ENCODE measurements at places on chromosomes 7 and 10.

GRCh38 chr10:77226452-77226851 lies 411.2 kb downstream of the KCNMA1 start:
- H3K4me1 ChIP-seq, result no peaks in the 10 kb centered on the region
- H3K27me3 ChIP-seq, result no peaks in the 10 kb centered on the region
- H3K36me3 ChIP-seq, result no peaks in the 10 kb centered on the region
- no peak overlapping the region for H3K27ac ChIP-seq
- H3K4me3 ChIP-seq, result no peak overlapping the region

DNA sequence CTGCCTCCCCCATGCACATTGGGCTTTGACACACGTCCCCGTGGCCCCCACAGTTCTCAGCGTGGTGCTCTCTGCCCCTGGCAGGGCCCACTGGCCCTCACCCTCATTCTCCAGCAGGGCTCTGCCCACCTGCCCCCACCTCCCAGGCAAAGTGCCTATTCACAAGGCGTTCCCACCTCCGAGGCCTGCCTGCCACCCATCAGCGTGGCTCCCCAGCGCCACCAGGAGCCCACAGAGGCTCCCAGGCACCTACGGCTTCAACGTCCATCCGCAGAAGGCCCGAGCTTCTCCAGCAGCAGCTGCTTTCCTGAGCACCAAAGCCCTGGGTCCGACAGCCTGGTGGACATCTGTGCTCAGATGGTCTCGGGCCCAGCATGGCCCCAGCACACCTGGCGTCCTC lies 211.8 kb upstream of the PPP2R2D start:
- no peaks in the 10 kb centered on the region for H3K27me3 ChIP-seq
- no peak for DNase-seq

- no peak overlapping the region for H3K4me3 ChIP-seq
- H3K27ac ChIP-seq, result no peak overlapping the region
- no peak for DNase-seq
- H3K27me3 ChIP-seq, result no peaks in the 10 kb centered on the region
- no peaks in the 10 kb centered on the region for H3K36me3 ChIP-seq
These were observed 8.3 kb upstream of the MET start for GRCh38 chr7:116663744-116664143.

DNA sequence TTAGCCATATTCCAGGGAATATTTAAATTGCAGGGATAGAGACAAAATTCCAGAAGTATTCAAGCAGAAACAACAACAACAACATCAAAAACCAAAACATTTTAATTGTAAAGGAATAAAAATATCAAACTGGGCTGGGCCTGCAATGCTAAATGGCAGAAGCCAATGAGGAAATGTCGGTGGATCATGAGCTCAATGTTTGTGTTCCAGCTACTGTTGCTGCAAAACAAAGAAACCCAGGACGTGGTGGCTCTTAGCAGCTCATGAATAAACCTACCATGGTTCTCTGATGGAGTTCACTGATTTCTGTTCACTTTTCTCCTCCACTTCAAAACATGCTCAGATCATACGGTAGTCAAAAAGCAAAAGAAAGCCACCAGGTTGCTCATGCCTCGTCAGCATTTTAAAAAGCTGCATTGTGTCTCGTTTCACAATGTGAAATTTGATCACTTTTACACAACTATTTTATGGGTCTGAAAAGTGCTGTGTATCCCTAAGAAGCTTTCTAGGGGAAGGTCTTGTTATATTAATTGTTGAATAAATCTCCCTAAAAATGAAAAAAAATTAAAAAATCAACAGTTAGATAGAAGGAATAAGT lies 54.0 kb downstream of the ASNS start:
- H3K36me3 ChIP-seq, result no peaks in the 10 kb centered on the region
- DNase-seq, result no peak
- no peak overlapping the region for H3K27ac ChIP-seq
- H3K4me1 ChIP-seq, result no peaks in the 10 kb centered on the region

- no peaks in the 10 kb centered on the region for H3K4me1 ChIP-seq
- no peaks in the 10 kb centered on the region for H3K36me3 ChIP-seq
- no peak overlapping the region for H3K4me3 ChIP-seq
- no peak overlapping the region for H3K27ac ChIP-seq
- no peak for DNase-seq
These were observed 111.2 kb downstream of the SEM1 start for GRCh38 chr7:96598421-96598820.

GRCh38 chr7:51027935-51028830 lies 245.5 kb upstream of the GRB10 start:
- no peaks in the 10 kb centered on the region for H3K27me3 ChIP-seq
- H3K27ac ChIP-seq, result no peak overlapping the region
- H3K4me1 ChIP-seq, result no peaks in the 10 kb centered on the region
- DNase-seq, result no peak

DNA sequence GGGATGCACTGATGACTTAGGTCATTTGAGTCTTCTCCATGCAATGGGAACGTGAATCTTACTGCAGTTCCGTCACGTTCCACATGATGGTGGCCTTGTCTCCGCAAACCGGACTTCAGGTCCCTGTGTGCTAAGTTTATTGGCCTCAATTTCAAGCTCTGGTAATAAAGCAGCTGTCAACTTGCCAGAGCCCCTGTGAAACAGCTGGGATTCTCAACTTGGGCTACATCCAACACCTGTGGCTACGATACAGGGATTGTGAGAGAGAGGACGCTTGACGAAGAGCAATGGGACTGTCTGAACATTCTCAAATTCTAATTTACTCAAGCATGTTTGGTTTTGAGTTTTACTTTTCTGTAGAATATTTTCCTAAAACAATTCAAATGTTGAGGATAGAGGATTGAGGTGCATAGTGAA lies 174.2 kb downstream of the PTN start:
- H3K4me3 ChIP-seq, result no peak overlapping the region
- H3K27me3 ChIP-seq, result no peaks in the 10 kb centered on the region
- no peak for DNase-seq
- no peaks in the 10 kb centered on the region for H3K36me3 ChIP-seq
- H3K27ac ChIP-seq, result no peak overlapping the region

GRCh38 chr10:15455456-15455855 lies 84.4 kb upstream of the FAM171A1 start:
- H3K4me1 ChIP-seq, result no peaks in the 10 kb centered on the region
- H3K27me3 ChIP-seq, result no peaks in the 10 kb centered on the region
- no peak overlapping the region for H3K4me3 ChIP-seq
- H3K27ac ChIP-seq, result no peak overlapping the region
- no peak for DNase-seq
- H3K36me3 ChIP-seq, result no peaks in the 10 kb centered on the region

DNA sequence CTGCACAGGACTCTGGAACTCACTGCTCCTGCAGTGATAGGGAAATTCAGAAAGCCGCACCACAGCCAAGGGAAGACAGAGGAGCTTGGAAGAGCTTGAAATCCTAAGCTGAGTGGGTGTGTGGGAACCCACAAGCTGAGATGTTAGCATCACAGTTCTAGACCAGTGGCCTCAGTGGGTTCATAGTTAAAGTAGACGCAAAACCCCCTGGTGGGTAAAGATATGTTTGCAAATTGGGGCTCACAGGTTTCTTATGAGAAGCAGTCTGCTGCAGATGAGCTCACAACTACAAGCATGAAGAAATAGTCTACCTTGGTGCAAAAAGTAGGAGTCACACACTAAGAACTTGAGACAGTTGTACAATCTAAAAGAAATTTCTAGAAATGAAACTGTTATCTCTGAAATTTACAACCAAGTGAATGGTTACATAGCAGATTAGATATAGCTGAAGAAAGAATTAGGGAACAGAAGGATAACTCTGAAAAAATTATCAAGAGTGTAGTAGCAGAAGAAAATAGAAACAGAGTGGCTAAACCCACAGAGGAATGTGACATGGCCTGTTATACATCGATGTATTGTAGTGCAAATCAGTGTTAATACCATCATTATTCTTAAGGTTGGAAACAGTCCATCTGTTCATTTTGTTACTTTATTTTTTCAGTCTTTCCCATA lies 77.2 kb downstream of the DYNC2I1 start:
- no peak for DNase-seq
- no peaks in the 10 kb centered on the region for H3K36me3 ChIP-seq

- no peaks in the 10 kb centered on the region for H3K27me3 ChIP-seq
- no peaks in the 10 kb centered on the region for H3K36me3 ChIP-seq
- no peaks in the 10 kb centered on the region for H3K4me1 ChIP-seq
- H3K27ac ChIP-seq, result no peak overlapping the region
- DNase-seq, result no peak
These were observed 23.0 kb upstream of the ZNF467 start for GRCh38 chr7:149796287-149796860.

DNA sequence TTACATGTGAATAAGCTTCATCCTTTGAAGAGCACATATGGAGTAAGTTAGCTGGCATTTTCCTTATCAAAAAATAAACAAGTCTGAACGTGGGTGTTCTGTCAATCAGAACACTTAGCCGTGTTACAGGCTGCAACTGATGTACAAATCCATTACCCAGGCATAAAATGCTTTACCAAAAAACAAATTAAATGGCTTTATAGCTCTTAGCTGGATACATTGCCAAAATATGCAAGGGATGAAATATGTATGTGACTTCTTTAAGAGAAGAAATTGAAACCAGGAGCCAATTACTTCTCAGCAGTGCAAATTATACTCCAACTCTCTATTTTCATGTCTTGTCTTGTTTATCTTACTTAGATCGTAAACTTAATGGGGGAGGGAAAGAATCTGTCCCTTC lies 214.8 kb downstream of the DGKB start:
- no peak overlapping the region for H3K4me3 ChIP-seq
- no peaks in the 10 kb centered on the region for H3K36me3 ChIP-seq
- no peaks in the 10 kb centered on the region for H3K27me3 ChIP-seq
- no peaks in the 10 kb centered on the region for H3K4me1 ChIP-seq
- no peak overlapping the region for H3K27ac ChIP-seq

DNA sequence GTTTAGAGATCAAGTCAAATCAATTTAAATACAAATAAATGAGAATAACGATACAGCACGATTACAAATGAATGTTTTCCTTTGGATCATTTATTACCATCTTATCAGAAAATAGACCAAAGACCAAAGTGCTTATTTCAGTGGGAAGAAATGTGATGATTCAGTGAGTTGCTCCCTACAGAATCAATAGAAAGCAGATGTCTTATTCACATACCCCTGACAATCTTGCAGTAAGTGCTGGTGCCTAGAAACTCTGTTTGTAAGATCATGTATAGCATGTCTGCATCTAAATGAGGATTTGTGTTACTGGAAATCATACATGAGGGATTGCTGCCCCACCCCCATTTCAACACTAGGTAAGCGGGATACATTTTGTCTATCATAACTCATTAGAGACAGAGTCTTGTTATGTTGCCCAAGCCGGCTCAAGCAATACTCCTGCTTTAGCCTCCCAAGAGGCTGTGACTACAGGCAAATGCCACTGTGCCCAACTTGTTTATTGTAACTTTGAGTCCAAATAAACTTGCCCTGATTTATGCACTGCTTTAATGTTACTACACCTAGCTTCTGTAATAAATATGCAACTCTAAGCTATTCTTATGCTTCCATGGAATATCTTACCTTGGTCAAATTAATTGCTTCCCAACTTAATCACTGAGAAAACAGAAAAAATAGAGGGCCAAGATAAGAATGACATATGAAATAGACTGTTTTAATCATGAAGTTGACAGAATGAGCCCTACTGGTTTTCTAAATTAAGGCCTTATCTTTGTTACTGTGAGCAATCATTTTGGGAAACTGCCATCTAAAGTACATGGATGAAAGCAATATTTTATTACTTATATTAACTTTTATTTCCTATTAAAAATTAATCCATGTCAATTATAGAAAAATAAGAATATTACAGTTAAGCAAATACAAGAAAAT lies 82.5 kb downstream of the AHR start:
- H3K27me3 ChIP-seq, result no peaks in the 10 kb centered on the region
- no peaks in the 10 kb centered on the region for H3K36me3 ChIP-seq
- no peak overlapping the region for H3K4me3 ChIP-seq
- H3K27ac ChIP-seq, result no peak overlapping the region
- DNase-seq, result no peak
- H3K4me1 ChIP-seq, result no peaks in the 10 kb centered on the region

- DNase-seq, result no peak
- peaks cover 8% of the 10 kb centered on the region for H3K4me1 ChIP-seq
- no peaks in the 10 kb centered on the region for H3K36me3 ChIP-seq
These were observed 1.7 kb upstream of the TRIP6 start for GRCh38 chr7:100865372-100865911.

- H3K27me3 ChIP-seq, result no peaks in the 10 kb centered on the region
- no peak overlapping the region for H3K27ac ChIP-seq
- DNase-seq, result no peak
- H3K36me3 ChIP-seq, result no peaks in the 10 kb centered on the region
- H3K4me1 ChIP-seq, result no peaks in the 10 kb centered on the region
These were observed 56.6 kb upstream of the GDF10 start for GRCh38 chr10:47243356-47243755.

DNA sequence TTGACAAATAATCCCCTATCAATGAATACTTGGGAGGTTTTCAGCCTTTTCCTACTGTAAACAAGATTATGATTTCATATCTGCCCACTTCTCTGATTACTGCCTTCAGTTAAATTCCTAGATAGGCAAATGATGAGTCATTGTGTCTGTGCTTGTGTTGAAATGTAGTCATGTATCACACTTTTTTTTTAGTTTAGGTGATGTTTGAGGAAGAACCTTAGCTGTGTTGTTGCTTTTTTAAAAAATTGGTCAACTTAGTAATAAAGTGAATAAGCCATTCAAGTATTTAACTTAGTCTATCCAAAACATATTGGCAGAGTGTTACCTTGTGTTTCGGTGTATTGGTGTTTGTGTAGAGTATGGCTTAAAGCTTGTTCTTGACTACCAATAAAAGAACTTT lies 60.0 kb downstream of the WAC start:
- no peaks in the 10 kb centered on the region for H3K36me3 ChIP-seq
- DNase-seq, result no peak
- H3K27ac ChIP-seq, result no peak overlapping the region
- H3K4me3 ChIP-seq, result no peak overlapping the region

- no peak overlapping the region for H3K27ac ChIP-seq
- no peaks in the 10 kb centered on the region for H3K27me3 ChIP-seq
- H3K36me3 ChIP-seq, result no peaks in the 10 kb centered on the region
- H3K4me3 ChIP-seq, result no peak overlapping the region
- no peak for DNase-seq
These were observed 324.7 kb upstream of the ZMIZ1 start for GRCh38 chr10:78744056-78744455.

GRCh38 chr7:27516421-27516820 lies 146.3 kb downstream of the HIBADH start:
- no peaks in the 10 kb centered on the region for H3K4me1 ChIP-seq
- DNase-seq, result no peak
- no peak overlapping the region for H3K4me3 ChIP-seq

GRCh38 chr10:116853287-116853686 lies 4.0 kb downstream of the ENO4 start:
- no peaks in the 10 kb centered on the region for H3K27me3 ChIP-seq
- no peak for DNase-seq
- no peak overlapping the region for H3K4me3 ChIP-seq
- H3K36me3 ChIP-seq, result no peaks in the 10 kb centered on the region

- DNase-seq, result peak; percentile 42
- H3K27ac ChIP-seq, result no peak overlapping the region
These were observed 38.8 kb upstream of the SHH start for GRCh38 chr7:155850766-155851678.

GRCh38 chr7:45343746-45344145 lies 186.2 kb downstream of the RAMP3 start:
- H3K4me1 ChIP-seq, result no peaks in the 10 kb centered on the region
- H3K4me3 ChIP-seq, result no peak overlapping the region
- no peaks in the 10 kb centered on the region for H3K27me3 ChIP-seq
- H3K27ac ChIP-seq, result no peak overlapping the region
- no peak for DNase-seq

- no peaks in the 10 kb centered on the region for H3K27me3 ChIP-seq
- H3K4me3 ChIP-seq, result no peak overlapping the region
- H3K36me3 ChIP-seq, result no peaks in the 10 kb centered on the region
- no peak overlapping the region for H3K27ac ChIP-seq
These were observed 96.4 kb upstream of the MDFIC start for GRCh38 chr7:114825423-114825951.
